ENCODE measurements at places on chromosomes 3 and 15.

DNA sequence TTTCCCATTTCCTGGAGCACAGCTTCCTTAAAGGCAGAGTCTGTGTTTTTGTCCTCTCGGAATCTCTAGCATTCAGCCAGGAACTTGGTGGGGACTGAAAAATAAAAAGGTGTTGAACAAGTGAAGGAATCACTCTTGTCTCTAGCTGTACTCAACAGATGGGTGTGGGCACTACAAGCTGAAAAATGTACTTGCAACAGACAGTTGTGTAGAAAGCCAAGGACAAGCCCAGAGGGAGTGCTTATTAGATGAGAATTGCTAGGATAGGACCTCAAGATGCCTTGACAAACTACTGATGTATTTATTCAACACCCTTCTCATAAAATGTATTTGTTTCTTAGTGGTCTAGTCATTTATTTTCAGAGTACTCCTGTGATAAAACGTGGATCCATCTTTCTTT, 95.1 kb downstream of the CHCHD6 start:
- DNase-seq: no peak

DNA sequence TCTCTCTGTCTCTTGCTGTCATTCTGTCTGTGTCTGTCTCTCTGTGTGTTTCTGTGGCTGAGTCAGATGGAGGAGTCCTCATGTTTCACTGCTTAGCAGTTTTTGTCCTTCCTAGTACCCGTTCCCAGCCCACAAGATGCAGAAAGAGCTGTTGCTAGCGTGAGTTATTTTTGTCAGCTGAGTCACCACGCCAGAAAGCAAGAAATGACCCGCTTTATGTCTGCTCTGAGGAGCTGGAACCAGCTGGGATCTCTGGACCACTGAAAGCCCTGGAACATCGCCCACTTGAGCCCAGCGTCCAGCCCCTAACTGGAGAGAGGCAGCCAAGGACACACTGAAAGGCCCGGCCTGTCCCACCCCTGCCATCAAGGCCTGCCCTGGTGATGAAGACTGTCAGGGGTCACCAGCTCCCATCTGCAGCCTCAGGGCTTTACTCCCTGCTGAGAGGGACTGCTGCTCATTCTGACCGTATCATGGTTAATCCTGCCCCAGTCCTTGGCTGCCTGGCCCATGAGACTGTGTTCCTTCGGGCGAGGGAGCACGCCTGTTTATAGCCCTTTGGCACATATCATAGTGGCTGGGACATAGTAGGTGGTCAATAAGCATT, 101.7 kb upstream of the TPM1 start:
- DNase-seq: no peak

DNA sequence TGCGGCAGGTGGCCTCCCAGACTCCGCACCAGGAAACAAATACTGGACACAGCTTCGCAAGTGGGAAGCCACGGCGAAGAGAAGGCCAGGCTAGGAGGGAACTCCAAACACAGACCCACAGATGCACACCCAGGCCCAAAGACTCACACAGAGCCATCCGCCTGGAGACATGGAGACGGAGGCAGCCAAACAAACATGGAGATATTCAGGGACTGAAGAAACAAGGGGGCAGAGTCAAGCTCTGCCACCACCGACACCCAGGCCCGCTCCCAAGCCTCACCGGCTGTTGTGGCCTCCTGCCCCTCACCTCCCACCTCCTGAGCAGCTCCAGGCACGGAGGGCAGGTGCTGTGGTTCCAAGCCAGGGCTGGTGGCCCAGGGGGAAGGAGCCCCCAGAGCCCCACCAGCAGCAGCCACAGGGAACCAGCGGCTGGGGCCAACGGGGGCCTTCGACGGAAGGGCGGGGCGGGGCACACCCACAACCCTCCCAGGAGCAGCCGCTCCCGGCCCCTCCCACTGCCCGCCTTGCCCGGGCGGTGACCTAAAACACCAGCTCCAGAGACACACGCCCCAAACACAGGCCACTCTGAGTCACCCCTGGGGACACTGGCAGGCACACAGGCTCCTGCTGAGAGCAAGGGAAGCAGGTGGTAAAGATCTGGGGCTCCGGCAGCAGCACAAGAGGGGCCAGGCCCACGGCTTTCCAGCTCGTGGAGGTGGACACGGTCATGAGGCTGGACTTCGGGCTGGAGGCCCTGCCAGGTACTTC, 31.9 kb downstream of the TNK2 start:
- no peak for DNase-seq

- no peak for DNase-seq
These were observed 156.8 kb downstream of the WNT5A start for GRCh38 chr3:55330355-55330754.

DNA sequence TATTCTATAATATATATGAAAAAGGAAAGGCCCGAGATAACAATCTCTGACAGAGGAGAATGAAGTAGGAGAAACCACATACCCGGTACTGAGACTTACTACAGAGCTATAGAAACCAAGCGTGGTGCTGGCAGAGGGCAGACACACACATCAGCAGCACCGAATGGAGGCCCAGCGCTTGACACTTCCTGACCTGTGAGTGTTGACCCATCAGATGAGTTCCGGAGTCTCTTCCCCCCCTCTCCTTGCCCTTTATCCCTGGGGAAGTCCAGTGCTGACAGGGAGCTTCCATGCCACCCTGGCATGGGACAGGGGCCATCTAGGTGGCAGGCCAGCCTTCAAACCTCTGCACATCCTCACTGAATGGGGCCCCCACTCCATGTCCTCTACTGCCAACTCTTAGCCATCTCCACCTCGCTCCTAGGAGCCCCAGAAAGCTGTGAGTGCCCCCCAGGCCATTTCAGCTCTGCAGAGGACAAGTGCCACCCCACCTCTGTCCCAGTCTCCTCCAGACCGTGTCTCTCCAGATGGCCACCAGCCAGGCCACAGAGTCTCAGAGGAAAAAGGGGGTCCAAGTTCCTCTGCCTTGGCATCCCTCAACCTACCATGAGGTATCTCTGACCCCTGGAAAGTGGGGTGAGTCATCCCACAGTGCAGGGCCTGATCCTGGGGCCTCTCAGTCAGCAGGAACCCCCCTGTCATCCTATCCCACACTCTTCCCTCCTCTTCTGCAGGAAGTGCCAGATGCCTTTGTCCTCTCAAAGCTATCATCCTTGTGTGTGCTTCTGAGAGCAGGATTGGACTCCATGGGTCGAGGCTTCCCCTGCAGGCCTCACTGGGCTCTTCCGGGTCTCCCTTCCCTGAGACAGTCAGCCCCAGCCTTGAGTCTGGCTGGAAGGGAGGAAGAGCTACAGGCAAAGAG, 116.5 kb upstream of the ALDH1A3 start:
- no peak for DNase-seq

- no peak for DNase-seq
These were observed 54.4 kb downstream of the ULK4 start for GRCh38 chr3:41907330-41908073.

GRCh38 chr3:157586293-157586692, 83.1 kb upstream of the VEPH1 start:
- DNase-seq: no peak

GRCh38 chr3:79314962-79315361, 452.8 kb downstream of the ROBO1 start:
- no peak for DNase-seq

DNA sequence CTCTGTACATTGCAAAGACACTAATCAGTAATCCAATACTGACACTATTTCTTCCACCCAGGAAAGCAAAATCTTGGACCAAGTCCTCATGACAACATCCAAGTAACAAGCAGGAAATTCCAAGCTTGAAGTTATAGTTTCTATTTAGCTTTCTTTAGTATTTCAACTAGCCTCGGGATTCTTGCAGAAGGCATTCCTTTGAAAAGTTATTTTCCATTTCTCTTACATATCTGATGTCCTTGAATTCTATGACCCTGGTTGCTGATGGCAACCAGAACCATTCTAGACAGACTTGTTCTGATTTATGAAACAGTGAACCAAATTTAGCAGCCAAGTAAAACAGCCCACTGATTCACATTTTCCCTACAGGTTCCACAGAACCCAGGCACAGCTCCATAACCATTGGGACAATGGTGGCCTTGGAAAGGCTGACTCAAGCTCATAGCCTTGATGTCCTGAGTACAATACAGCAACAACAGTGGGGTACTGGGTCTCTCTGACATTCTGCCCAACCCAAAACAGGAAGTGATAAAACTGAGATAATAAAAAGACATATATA, 26.5 kb downstream of the P3H2 start:
- DNase-seq: no peak

DNA sequence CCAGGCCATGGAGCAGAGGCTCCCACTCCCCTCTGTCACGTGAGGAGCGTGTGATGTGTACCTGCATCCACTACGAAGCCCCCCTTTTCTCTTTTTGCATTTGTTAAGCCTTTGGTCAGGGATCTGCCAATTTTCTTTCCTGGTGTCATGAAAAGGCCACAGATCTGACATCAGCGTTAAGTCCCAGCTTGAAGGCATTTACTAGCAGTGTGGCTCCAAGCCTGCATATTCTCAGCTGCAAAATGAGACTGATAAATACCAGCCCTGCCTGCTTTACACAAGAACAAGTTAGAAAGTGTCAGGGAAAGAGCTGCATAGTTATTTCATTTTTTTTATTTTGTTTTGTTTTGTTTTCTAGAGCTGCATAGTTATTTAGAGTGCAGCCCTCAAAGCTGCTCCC, 2.3 kb upstream of the ANKRD63 start:
- DNase-seq: no peak

DNA sequence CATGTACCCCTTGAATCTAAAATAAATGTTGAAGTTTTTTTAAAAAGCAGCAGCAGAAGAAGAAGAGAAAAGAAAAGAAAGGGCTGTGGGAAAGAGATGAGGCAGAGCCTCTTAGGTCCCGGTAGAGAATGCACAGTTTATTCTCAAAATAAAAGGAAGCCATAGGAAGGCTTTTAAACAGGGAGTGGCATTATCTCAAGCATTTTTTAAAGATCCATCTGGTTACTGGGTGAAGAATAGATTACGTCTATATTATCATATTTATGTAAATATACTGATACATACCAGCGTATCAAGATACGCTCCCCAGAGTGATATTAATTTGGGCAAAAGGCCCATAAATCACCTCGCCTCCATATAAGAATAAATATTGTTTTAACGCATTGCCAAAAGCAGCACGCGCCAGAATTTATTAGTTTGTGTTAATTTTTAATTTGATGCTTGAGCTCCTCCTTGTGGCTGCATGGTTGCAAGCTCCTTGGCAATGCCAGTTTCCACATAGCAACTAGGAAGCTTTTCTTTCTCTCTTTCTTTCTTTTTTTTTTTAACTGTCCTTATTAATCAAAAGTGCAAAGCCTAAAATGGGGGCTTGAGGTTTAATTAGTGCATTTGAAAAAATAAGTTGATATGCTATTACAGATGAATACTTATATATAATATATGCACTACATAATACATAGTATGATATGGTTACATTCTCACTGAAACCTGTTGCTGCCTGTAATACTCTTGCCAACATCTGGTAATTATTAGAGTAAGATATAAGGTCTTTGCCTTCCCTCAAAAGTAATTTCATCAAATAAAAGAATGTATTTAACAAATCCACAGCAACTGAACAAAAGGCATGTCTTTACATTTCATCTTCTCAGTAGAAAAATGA, 242.8 kb upstream of the UBE2E2 start:
- no peak for DNase-seq

DNA sequence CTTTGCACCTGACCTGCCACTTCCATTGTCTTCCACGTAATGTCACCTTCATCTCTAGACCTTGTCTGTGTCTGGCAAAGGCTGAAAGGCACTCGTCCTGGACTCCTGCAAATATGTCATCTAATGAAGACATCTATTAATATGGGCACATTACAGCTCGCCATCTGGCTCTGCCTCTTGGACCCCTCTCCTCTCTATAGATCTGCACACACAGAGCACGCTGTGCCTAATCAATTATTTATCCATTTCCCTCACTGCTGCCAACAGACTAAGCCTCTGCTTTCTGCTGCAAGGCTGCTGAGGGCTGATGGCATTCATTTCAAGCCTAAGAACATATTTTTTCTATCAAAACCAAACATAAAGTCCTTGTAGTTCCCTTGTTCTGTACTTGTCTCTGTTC, 573.0 kb downstream of the TUSC7 start:
- DNase-seq: no peak

DNA sequence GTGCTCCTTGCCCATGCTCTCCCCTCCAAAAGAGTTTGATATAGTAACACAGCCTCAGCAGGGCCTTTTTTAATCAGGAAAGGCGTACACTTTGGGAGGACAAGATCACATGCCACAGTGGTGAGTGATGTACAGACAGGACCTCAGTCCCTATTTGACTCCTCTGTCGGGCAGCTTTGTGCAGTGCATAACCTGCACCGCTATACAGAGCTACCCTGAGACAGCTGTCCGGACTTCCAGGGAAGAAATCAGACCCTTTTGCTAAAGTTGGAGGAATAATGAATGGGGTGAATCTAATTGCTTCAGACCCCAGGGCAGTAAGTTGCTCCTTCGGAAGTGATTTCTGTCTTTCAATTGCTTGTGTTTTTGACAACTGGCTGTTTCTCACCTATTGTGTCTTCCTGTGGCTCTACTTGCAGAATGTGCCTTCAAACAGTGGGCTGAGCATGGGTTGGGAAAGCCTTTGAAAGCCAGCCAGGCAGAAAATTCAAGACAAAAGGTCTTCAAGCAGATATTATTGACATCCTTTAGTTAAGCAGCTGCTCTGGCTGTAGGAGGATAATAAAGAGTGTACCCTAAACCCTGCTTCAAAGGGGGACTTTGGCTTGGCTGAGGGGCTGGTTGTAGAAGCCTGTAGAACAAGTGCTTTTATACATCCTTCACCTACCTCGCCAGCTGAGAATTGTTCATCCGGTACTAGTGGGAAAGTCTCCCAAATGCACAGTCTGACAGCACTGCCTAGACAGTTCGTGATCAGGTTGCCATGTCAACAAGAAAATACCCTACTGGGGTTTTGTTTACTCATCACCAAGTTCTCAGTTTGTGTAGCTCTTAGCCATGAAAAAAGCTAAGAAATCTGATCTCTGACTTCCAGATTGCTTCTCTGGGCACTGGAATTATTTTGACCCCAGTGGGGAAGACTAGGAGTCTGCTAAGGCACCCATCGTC, 35.1 kb downstream of the SNTN start:
- DNase-seq: no peak

GRCh38 chr3:7625021-7625420, 764.1 kb downstream of the GRM7 start:
- DNase-seq: no peak

GRCh38 chr3:35224565-35225295, 414.6 kb upstream of the ARPP21 start:
- DNase-seq: no peak

GRCh38 chr15:69032703-69033373, 18.3 kb downstream of the NOX5 start:
- no peak for DNase-seq

DNA sequence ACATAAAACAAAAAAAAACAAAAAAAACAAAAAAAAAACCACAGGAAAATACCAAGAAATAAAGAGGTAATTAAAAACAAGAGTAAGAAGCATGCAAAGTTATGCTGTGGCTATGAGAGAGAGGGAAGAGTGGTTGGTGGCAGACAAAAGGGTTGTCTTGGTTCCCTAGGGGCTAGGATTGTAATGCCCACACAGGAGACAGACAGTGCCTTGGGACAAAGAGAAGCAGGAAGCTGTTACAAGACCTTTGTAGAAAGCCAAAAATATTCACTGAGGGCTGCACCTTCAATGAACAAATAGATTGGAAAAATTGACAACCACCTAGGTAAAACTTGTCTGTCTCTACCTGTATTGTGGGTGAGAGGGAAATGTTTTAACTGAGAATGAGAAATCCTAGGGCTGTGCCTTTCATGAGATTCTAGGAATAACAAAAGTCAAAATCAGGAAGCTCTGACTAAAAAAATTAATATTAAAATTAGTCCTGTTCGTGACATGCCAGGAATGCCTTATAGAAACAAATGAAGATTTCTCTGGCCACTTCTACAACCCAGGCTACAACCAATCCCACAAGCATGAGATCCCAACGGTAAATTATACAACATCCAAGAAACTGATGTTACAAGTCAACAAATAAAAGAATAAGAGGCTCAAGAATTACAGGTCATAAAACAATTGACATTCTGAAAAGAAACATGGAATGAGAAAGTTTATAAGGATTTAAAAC, 45.0 kb upstream of the PRICKLE2 start:
- DNase-seq: no peak

Data from activated CD8-positive, alpha-beta memory T cell treated with anti-CD3 and anti-CD28 coated beads for 48 hours (primary cell).